ENCODE measurements at places on chromosomes 16 and 17.

DNA sequence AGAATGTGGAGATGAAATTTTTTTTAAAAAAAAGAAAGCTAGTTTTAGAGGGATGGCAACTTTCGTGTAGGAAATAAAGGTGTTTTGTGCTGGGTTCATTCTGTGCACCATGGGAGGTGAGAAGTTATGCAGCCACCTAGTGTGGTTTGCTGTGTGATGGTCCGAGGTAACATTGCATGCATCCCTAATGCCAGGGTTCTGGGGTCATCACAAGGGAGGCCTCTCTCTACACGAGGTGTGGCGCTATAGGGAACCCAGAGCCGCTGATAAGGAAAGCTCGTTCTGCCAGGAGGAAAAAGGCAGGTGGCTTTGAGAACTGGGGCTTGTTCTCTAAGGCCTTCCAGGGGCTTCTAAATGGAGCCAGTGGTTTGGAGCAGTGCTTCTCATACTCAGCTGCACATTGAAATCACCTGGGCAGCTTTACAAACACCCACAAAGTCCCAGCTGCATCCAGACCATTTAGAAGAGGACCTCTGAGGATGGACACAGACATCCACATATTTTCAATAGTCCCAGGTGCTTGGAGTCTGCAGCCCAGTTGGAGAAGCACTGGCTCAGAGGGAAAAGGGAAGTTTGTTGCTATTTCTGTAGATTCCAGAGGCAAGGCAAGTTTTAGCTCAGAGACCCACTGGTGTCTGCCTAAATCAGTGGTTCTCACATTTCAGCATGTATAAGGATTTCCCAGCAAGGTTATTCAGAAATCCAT, 43.5 kb downstream of the VPS35L start:
- no peak for DNase-seq

- no peak for DNase-seq
Measured at GRCh38 chr17:46773221-46773605, 45.3 kb downstream of the WNT3 start.

GRCh38 chr17:68740555-68741447, 139.6 kb upstream of the FAM20A start:
- no peak for DNase-seq

DNA sequence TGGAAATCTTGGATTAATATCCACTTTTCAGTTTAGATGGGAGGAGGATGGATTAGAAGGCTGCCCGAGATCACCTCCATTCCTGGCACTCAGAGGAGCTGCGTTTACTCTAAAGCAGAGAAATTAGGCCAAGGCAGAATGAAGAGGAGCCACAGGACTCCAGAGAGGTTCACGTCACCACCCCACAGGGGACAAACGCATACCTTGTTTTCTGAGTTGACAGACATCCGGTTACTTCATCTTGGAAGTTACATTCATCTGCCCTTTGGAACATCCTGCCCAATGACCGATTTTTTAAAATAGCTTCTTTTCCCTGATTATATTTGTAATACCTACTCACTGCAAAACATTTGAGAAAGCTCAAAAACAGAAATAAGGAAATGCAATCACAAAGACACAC, 220.0 kb downstream of the SOX9 start:
- no peak for DNase-seq

GRCh38 chr16:4500272-4500671, 24.1 kb downstream of the HMOX2 start:
- no peak for DNase-seq

- DNase-seq: no peak
Measured at GRCh38 chr17:52154466-52154865, 4.0 kb downstream of the CA10 start.

GRCh38 chr17:55398689-55399088, 22.9 kb downstream of the MMD start:
- DNase-seq: no peak

DNA sequence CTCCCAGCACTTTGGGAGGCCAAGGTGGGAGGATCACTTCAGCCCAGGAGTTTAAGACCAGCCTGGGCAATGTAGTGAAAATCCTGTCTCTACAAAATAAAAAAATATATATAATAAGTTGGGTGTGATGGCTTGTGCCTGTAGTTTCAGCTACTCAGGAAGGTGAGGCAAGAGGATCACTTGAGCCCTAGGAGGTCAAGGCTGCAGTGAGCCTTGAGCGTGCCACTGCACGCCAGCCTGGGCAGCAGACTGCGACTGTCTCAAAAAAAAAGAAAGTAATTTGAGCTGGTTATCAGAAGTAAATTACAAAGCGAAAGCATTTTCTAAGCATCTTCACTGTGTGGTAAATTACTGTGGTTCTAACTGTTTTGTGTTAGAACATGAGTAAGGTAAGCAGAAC, 66.2 kb downstream of the NQO1 start:
- DNase-seq: no peak

GRCh38 chr16:50400312-50400966, 31.7 kb upstream of the BRD7 start:
- DNase-seq: no peak

GRCh38 chr17:28370035-28370743, at the start of gene VTN:
Gene VTN (minus strand): TSS chr17:28370307. CDS start chr17:28370203, 104 bp downstream.
- DNase-seq: no peak

DNA sequence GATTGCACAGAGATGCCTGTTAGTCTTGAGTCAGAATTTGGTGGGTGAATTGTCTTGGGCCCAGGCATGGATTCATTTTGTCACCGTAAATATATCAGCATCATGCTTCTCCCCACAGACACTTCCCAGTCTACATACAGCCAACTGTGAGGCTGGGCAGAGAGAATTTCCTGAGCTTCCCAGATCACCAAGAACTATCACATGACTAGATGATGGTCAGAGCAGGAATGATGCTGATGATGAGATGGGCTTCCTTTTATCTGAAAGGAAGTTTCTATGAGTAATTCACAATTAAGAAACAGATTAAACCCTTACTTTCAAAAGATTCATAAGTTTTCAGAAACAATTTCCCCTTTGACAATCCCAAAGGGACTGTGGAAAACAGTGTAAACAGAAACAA, 323 bp upstream of the KRTAP9-9 start:
- DNase-seq: no peak

GRCh38 chr17:65115839-65116238, 21.3 kb upstream of the RGS9 start:
- peak; percentile 41 for DNase-seq

DNA sequence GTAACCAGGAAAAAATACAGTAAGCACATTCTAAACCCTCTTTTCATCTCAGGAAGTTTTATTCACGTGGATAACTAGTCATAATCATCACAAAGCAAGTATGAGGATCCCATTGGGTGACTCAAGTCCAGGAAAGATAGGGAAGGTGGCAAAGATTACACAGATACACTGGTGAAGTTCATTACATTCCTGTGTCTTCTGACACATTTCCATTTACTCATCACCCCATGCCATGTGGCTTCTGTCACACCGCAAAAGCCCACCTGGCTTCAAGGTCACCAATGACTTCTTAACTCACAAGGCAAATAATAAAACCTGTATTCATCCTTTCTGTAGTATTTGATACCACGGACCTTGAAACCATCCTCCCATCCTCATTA, 17.0 kb downstream of the HS3ST3A1 start:
- no peak for DNase-seq

GRCh38 chr16:89364606-89365005, 125.8 kb downstream of the ANKRD11 start:
- DNase-seq: no peak

DNA sequence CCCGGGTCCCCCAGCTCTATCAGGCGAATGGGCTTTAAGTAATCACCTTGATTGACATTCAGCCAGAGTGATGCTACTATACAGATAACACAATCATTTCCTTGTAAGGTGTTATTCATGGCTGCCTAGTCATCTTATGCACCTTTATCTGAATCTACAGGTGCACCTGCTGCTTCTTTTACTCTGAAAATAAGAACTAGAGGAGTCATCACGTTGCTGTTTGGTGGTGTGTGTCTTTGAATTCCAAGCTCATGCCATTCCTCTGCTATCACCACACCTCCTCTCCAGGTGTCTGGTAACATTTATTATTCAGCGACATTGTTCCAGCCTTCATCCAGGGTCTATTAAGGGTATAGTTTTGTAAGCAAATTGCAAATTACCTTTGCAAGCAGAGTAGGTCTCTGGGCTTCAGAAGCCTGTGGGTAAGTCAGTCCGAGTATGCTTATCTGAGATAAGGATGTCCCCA, 51.9 kb downstream of the NOS2 start:
- no peak for DNase-seq

GRCh38 chr17:66564992-66565465, 262.6 kb downstream of the PRKCA start:
- DNase-seq: no peak

GRCh38 chr17:66715076-66715675, 119.7 kb upstream of the CACNG5 start:
- DNase-seq: peak; percentile 12

GRCh38 chr16:61564716-61565115, 471.5 kb downstream of the CDH8 start:
- DNase-seq: no peak

GRCh38 chr17:71709271-71709890, 411.4 kb upstream of the SOX9 start:
- no peak for DNase-seq

GRCh38 chr16:86987746-86988670, 329.2 kb downstream of the C16orf95 start:
- DNase-seq: peak; percentile 71

- no peak for DNase-seq
Measured at GRCh38 chr16:81181013-81181720, 57.3 kb upstream of the BCO1 start.

DNA sequence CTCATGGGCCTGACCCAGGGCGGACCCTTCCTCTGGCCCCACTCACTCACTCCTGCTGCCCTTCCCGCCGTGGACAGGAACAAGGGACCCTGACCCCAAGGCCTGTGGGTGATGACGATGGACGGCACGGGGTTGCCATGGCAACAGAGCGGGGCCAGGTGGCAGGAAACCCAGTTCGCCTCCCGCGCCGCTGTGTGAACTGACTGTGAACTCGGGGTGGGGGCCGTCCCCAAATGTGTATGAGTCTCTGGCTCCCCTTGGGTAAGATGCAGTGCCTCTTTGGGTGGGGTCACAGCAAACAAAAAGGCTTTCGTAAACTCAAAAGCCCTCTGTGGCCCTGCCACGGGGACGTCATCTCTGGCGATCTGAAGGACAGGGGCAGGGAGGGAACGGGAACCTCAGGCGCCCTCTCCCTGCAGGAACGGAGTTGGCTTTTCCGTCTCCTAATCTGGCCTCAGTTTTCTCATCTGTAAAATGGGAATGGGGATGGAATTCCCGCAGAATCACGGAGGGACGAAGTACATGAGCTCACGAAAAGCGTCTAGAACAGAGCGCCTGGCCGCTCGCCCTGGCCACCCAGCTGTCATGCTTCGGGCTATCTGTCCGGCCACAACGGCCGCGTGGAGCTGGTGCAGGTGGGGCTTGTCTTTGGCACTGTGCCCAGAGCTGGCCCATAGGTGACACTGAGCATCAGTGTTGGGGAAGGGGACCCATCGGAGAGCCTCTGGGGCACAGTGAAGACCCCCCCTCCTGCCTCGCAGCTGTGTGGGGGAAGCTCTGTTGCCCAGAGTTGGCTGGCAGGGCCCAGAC, 44.9 kb upstream of the PABPN1L start:
- DNase-seq: no peak
